ENCODE measurements at places on chromosomes 4 and X.
A peak's percentile ranks its signal among the peaks of the same experiment; 100 is the strongest.

- no peak for DNase-seq
Observed at GRCh38 chr4:17013382-17014006, 115.0 kb upstream of the LDB2 start.

DNA sequence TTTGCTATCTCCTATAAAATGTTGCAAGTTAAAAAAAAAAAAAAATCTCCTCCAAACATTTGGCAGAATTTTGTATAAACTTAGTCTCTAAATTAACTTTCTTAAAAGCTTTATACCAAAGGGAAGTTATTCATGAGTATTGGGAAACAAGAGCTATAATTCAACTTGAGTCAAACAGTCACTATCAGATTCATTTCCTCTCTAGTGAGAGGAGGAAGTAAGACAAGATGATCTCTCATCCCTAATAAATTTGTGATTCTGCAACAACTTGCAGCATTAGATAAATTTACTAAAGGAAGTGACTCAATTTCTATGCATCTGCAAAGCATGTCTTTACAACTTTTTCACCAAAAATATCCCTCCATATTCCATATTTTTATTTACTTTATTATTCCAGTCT is 135.4 kb upstream of the GNPDA2 start:
- no peak for DNase-seq

DNA sequence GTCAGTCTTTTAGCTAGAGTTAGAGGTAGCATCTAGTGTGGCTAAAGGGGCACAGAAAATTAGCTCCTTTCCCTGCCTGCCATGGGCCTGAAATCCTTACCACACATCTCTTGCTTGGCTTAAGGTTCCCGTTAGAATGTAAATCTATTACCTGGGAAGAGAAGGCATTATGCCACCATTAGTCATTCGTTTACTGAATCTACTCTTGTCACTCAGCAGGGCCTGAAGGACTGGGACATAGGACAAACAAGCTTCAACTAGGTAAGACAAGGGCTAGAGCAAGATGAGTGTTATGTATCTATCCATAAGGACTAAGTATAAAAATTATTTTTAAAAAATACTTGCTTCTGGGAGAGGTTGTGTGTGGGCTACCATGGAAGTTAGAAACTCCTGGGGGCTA is 112.4 kb downstream of the CT47B1 start:
- no peak for DNase-seq

DNA sequence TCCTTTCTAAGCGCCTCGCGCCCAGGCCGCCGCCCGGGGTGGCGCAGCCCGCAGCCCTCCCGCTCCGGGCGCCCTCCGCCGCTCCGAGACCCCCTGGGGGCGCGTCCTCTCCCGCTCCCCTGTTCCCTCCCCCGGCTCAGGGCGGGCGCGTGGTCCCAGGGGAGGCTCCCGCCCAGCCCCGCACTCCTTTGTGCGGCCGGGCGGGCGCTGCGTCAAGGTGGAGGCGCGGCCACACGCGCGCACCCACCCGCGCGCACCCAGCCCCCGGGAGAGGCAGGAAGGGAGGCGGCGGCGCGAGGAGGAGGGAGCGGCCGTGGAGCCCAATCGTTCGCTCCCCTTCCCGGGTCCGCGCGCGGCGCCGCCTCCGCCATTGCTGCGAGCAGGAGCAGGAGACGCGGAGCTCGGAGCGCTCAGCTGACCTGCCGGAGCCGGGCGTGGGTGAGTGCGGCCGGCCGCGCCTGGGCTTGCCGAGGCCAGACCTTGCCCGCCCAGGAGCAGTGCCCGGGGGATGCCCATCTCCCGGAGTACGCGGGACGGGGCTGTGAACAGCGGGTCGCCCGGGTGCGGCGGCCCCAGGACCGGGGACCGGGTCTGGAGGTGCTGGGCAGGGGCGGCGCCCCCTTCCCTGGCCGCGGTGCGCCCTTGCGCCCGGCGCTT is at the start of gene NSG1:
Gene NSG1, plus strand, starts transcription at position 367 of the 657 bp plus-strand sequence. CDS start 528 bp downstream, outside the sequence.
- no peak for DNase-seq

- peak; percentile 74 for DNase-seq
Observed at GRCh38 chr4:99894161-99894997, at the start of gene LAMTOR3. TSS of gene LAMTOR3 (minus strand) at chr4:99894427. CDS start at chr4:99893963, 464 bp downstream.

- no peak for DNase-seq
Observed at GRCh38 chr4:183747380-183747779, 88.3 kb downstream of the TRAPPC11 start.

DNA sequence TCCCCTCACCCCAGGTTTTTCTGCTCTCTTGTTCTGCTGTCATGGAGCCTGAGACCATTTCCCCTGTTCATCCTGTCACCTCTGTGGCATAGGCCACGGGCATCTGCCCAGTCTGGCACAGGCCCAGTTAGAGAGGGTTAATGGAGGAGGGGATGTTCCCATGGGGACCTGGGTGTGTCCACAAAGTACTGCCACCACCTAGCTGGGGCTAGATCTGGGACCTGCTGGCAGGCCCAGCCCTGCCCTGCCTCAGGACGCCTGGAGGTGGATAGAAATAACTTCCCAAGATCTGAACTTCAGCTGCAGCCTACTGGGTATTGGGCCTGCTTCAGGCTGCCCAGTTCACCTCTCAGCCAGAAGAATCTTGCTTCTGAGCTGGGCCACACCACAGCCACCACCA is 13.5 kb downstream of the EFNB1 start:
- no peak for DNase-seq

DNA sequence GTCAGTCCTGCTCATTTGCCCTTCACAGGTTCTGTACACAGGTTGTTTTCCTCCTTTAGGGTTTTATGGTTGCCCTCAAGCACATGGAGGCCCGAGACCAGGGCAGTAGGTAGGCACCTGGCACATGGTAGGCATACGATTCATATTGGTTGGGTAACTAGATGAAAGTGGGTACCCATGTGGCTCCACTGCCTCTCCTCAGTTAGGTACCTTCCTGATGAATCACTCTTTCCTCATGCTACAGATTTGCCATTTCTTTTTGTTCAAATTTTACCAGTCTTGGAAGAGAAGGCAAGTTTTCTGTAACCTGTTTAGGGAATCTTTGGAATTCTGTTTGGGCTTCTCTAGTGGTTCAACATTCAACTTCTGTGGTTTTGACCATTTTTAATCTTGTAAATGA is 121.3 kb downstream of the FHIP1A start:
- no peak for DNase-seq

DNA sequence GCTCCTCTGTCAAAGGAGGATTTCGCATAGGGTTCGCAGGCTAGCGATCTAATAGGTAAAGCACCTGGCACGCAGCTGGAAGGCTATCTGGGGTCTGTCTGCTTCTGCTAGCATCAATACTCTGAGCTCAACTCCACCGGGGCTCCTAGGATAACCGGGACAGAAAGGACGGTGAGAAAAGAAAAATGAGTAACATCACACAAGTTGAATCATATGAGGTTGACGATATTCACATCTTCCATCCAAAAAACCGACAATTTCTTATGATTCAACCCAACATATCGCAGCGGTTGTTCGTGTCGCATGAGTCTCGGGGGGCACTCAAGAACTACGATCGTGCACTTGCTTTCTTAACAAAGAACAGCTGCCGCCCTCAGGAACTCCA is 1.8 kb downstream of the PROM1 start:
- DNase-seq = no peak

DNA sequence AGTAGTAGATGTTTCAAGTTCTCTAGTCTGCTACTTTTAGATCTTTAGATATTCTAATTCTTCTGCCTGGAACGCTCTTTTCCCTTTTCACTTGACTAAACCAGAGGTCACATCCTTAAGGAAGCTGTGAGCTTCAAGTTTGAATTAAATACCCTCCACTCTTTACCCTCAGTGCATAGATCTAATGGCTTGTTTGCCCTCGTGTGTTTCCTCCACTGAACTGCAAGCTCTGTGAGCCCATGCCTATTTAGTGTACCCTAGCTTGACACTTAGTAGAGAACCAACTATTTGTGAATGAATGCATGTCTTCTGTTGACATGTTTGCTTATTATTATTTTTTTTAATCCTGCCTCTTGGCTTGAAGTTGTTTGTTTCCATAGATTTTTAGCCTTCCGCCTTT is 138.3 kb downstream of the PDE5A start:
- DNase-seq = no peak

DNA sequence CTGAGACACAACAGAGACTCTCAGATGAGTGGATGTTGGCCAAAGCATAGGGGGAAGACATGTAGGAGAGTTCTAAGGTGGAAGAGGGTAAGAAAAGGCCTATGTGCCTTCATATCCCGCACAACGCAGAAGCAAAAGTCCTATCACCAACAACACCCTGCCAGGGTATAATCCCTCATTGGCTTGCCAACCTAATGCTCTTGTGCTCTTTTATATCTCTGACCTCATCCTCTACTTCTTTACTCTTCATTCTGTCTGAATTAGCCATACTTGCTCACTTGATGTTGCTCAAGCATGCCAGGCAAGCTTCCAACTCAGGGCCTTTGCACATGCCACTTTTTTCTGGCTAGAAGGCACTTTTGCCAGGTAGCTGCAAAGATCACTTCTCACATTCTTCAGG is 28.1 kb upstream of the ZNF330 start:
- DNase-seq = no peak

DNA sequence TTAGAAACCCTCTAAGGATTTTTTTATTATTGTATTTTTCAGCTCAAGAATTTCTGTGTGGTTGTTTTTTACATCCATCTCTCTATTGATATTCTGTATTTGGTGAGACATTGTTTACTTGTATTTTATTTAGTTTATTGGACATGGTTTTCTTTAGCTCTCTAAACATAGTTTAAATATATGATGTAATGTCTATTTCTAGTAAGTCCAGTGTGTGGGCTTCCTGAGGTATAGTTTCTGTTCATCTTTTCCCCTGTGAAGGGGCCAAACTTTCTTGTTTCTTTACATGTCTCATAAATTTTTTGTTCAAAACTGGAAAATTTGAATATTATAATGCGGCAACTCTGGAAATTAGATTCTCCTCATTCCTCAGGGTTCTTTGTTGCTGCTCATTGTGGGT is 28.2 kb upstream of the ATRX start:
- DNase-seq = no peak

DNA sequence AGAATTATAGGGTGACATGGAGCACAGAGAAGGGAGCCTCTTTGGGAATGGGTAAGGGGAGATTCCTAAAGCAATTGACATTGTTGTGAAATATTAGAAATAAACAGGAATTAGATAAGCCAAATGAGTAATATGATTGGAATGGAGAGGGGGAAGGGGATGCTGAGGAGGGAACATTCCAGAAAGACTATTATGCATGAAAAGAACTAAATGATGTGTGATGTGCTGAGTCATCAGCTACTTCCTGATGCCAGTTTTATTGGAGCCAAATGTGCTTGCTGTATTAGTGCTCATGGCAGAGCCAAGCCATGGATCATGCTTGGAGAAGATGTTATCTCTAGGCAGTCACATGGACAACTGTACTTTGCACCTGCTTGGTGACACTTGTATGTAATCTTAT is 189.0 kb upstream of the HCCS start:
- DNase-seq = no peak

- no peak for DNase-seq
Observed at GRCh38 chr4:38752941-38753806, 29.6 kb downstream of the TLR10 start.

GRCh38 chr4:1550122-1551070 is 133.7 kb downstream of the FAM53A start:
- no peak for DNase-seq

DNA sequence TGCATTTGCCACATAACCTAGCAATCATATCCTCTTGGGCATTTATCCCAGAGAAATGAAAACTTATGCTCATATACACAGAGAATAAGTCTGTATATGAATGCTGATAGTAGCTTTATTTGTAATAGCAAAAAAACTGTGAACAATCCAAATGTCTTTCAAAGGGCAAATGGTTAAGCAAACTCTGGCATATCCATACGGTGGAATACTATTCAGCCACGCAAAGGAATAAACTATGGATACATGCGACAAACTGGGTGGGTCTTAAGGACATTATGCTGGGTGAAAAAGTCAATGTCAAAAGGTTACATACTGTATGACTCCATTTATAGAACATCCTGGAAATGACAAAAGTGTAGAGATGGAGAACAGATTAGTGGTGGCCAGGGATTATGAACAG is 17.6 kb upstream of the CBR4 start:
- no peak for DNase-seq

- no peak for DNase-seq
Observed at GRCh38 chr4:140158365-140159030, 4.5 kb upstream of the MAML3 start.

DNA sequence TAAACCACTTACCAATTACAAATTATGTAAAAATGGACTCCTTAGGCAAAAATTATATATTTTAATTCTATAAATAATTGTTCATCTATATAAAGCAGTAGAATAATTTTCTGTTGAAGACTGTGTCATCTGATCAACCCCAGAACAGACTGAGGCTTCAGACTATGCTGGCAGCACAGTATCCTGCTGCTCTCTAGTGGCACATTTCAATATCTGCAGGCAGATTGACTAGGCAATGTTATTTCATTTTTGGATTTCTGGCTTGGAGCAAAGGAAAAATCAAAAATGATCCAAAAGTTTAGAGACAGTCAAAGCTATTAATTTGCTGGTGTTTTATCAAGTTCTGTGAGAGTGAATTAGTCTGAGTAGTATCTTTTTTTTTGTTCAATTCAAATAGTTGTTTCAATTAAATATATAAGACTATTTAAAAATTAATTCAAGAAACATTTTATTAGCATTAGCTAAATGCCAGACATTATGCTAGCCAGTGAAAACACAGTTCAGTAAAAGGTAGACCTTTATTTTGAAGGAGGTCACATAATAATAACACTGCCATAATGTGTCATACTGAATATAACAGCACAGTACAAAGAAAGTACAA is 21.3 kb upstream of the SULT1E1 start:
- DNase-seq = no peak

DNA sequence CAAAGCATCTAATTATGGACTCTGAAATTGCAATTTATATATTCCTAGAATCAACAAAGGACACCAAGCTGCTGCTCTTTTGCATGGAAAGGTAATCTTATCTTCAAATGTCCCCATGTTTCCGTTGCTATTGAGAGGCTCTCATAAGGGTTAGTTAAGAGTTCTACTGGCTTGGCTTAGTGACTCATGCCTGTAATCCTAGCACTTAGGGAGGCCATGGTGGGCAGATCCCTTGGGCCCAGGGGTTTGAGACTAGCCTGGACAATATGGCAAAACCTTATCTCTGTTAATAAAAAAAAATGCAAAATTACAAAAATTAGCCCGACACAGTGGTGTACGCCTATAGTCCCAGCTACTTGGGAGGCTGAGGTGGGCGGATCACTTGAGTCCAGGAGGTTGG is 93.4 kb upstream of the RAPGEF2 start:
- DNase-seq = no peak

Data from stimulated activated CD8-positive, alpha-beta memory T cell treated with anti-CD3 and anti-CD28 coated beads, Interleukin-7, amount 100 ng/mL, for 1 hour (primary cell).